ENCODE measurements at places on chromosomes 12 and 14.

DNA sequence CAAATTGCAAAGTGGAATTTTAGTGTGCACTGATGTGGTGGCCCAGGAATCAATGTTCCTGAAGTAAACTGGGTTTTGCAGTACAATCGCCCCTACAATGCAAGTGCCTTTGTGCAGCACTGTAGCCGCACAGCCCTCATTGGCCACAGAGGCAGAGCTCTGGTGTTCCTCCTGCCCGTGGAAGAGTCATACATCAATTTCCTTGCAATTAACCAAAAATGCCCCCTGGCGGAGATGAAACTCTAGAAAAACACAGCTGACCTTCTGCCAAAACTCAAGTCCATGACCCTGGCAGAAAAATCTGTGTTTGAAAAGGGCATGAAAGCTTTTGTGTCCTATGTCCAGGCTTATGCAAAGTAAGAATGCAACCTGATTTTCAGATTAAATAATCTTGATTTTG is 117.9 kb upstream of the PRB2 start:
- DNase-seq: no peak

DNA sequence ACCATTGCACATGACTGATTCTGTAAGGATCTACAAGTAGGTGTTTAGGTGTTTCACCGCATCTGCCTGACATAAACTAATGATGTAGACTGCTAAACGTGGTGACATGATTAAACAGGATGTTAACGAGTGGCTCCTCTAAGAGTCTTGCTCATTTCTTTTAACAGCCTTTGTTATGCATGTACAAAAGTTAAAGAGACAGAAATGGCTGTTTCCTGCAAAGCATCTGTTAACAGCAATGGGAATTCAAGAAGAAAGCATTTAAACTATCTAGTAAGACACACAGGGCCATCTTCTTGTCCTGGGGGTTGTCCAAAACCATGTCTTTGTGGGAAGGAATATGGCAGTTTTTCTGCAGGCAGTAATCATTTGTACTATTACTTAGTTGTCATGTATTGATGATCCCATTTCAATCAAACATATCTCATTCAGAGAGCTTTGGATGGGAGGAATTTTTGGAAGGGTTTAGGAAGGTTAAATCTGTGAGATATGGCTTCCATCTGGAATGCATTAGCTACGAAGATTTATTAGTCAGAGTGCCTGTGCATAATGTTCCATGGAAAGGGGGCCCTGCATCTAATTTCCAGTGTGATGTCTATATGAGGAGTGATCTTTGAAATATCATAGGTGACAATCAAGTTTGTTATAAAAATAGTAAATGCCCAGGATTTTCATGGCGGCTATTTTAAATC is 495.1 kb downstream of the EGLN3 start:
- DNase-seq: no peak

DNA sequence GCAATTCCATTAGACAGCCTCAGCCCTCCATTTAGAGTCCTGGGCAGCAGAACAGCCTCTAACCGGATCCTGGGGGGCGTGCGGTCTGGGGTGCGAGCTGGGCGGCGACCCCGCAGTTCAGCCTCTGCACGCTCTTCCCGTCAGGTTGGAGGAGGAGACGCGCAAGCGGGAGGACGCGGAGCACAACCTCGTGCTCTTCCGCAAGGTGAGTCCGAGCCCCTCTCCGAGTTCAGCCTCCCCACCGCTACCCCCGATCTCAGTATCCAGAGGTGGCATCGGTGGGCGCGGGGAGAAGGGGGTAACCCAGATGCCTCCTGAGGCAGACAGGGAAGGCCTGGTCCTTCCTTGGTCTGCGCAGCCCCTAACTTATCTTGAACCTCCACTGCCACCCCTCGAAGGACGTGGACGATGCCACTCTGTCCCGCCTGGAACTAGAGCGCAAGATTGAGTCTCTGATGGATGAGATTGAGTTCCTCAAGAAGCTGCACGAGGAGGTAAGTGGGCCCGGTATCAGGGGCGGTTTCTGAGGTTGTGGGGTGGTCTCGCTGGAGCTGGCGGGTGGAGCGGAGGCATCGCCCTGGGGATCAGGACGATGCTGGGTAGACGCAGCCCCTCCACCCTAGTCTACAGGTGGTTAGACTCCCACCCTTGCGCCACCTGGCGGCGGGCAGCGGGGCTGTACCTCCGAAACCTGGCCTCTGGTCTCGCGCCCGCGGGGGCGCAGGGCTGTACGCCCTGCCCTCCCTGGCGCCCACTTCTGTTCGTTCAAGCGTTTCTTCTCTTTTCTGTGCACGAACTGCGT is 1.3 kb downstream of the PRPH start:
- DNase-seq: no peak

DNA sequence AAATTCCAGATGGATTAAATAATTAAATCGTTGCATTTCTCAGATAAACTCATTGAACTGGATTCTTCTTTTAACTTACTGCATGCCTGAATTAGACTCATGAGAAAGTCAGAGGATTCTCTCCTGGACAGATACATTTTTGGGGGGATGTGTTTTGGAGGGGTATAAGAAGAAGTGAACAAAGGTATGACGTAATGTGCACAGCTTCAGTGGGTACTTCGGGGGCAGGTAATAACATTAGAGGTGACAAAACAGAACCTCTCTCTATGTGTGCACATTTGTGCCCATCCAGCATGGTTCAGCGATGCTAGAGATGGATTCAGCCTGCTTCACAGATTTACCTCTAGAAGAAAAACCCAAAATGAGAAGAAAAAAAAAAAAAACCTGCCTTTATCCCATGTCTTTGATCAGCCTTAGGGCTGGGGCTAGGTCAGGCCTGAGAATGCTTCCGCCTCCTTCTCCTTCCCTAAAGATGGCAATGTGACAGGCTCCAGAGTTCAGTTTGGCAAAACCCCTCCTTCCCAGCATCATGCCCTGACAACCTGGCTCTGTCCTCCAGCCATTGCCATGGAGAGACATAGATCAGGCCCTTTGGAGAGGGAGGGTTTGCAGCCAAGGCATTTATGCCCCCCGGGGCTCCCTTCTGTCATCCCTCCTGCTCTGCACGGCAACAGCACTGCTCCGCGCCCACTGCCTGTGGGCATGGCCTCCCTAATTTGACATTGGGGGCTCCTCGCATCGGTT is 166.7 kb downstream of the KCNA5 start:
- no peak for DNase-seq

GRCh38 chr12:132043216-132043615 is 93.5 kb downstream of the EP400 start:
- no peak for DNase-seq

GRCh38 chr14:68770553-68771286 is 22.1 kb downstream of the ZFP36L1 start:
- DNase-seq: no peak

GRCh38 chr12:120775862-120776552 is 50.4 kb downstream of the ACADS start:
- DNase-seq: no peak

GRCh38 chr12:48978291-48978740 is at the start of gene WNT1:
Gene WNT1 (plus strand): TSS chr12:48978322. CDS start chr12:48978651, 329 bp downstream.
- DNase-seq: no peak

- no peak for DNase-seq
These were observed 26.4 kb downstream of the SETD3 start for GRCh38 chr14:99454246-99454645.

GRCh38 chr14:87626266-87626665 is 366.7 kb downstream of the GALC start:
- DNase-seq: no peak

- no peak for DNase-seq
These were observed 724 bp downstream of the BLOC1S1 start for GRCh38 chr12:55716582-55716957.

GRCh38 chr14:99884834-99885648 is 91.8 kb downstream of the EML1 start:
- peak; percentile 7 for DNase-seq

DNA sequence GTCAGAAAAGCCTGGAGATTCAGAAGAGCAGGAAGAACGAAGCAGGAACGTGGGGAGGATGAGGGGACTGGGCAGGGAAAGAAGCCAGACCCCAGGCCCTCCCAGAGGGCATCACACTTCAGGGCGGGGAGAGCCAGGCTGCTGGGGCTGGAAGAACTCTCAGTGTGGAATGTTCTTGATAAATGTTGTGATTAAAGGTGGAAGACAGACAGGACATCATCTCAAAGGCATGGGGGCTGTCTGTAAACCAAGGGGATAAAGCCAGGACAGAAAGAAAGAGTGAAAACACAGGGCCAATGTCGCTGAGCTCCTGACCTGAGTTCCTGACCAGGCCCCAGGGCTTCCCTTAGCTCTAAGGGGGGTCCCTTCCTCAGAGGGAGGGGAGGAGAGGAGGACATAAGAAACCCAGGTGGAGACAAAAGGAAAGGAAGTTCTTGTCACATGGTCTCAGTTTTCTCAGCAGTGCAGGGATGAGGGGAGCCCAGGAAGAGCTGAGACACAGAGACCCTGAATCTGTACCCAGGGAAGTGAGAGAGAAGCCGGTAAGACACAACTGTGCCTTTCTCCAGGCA is 56.3 kb downstream of the SETD3 start:
- no peak for DNase-seq

DNA sequence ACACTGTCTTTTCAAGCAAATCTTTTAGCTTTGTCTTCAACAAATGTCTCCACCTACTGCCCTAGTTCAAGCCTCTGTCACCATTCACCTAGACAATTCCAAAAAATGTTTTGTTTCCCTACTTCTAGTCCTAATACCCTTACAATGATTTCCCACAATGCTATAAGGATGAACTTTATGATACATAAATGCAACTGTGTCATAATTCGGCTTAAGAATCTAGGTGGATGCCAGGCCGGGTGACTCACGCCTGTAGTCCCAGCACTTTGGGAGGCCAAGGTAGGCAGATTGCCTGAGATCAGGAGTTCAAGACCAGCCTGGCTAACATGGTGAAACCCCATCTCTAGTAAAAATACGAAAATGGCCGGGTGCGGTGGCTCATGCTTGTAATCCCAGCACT is 20.7 kb upstream of the CREBL2 start:
- DNase-seq: no peak

- peak; percentile 42 for DNase-seq
These were observed 46.7 kb downstream of the GXYLT1 start for GRCh38 chr12:42097971-42098370.

GRCh38 chr14:103113303-103113702 is 10.0 kb upstream of the TNFAIP2 start:
- DNase-seq: no peak

DNA sequence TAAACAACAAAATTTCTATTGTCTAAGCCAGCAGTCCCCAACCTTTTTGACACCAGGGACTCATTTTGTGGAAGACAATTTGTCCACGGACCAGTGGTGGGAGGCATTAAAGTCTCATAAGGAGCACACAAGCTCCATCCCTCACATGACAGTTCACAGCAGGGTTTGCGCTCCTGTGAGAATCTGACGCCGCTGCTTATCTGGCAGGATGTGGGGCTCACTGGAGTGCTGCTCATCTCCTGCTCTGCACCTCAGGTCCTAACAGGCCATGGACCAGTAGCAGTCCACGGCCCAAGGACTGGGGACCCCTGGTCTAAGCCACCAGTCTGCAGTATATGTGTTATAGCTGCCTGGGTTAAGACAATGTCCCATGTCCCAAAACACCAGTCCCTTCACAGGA is 27.2 kb downstream of the VCPKMT start:
- DNase-seq: no peak

DNA sequence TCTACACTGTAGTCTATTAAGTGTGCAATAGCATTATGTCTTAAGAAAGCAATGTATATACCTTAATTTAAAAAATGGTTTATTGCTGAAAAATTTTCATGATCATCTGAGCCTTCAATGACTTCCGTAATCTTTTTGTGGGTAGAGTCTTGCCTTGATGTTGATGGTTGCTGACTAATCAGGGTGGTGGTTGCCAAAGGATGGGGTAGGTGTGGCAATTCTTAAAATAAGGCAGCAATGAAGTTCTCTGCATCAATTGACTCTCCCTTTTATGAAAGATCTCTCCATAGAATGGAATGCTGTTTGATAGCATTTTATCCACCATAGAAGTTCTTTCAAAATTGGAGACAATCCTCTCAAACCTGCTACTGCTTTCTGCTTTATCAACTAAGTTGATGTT is 41.1 kb downstream of the BBS10 start:
- DNase-seq: no peak

- DNase-seq: no peak
These were observed 178.6 kb downstream of the KSR2 start for GRCh38 chr12:117790198-117790597.

DNA sequence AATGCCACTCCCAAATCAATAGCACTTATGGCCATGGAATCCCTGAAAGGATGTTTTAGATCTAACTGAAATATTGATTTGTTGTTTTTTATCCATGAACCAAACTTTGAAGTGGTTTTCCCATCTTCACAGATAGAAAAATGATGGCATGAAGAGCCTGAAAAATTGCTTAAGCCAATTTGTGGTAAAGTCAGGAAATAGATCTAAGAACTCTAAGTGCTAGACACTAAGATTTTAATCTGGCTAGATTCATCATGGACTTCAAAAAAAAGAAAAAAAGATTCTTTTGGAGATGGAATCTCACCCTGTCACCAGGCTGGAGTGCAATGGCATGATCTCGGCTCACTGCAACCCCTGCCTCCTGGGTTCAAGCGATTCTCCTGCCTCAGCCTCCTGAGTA is 45.0 kb upstream of the STRN3 start:
- DNase-seq: no peak

GRCh38 chr14:51957950-51958349 is 31.4 kb upstream of the RTRAF start:
- no peak for DNase-seq

DNA sequence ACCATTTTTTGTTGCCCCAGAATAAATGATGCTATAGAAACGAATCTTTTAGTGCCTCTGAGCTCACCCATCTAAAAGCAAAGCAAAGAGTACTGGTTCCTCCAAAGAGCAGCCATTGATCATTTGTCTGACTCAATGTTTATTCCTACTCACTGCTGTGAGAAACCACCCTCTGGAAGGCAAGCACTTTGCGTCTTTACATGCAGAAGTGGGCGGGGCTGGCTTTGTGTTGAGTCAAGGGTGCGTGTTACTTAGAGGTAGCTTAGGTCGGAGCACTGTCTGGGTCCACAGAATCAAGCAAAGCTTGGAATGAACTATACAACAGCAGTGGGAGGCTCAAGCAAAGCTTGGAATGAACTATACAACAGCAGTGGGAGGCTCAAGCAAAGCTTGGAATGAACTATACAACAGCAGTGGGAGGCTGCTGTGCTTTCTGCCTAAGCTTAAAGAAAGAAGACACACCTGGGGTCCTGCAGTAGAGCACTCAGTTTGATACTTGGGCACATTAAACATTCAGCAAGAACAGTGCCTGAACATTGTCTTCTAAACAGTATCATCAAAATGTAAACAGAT is 77.2 kb upstream of the PRICKLE1 start:
- no peak for DNase-seq

DNA sequence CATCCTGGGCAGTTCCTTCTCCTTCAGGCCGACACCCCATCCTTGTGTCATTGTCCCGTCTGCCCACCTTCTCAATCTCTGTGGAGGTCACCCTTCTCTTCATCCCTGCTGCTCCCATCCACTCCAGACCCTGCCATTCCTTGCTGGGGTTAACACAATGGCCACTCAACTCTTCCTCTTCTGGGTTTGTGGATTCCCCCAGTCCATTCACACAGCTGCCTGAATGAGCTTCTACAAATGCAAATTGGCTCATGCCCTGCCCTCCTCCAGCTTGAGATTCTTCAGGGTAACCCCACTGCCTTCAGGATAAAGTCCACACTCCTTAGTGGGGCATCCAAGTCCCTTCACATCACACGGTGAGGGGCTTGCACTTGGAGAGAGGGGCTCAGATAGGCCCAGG is 17.2 kb upstream of the PRMT8 start:
- no peak for DNase-seq

All from GM12878 (cell line).